ENCODE measurements at places on chromosomes 2 and 18.

- no peaks in the 10 kb centered on the region for H3K27me3 ChIP-seq
- no peaks in the 10 kb centered on the region for H3K4me1 ChIP-seq
- ATAC-seq, result no peak
- no peak overlapping the region for H3K4me3 ChIP-seq
- no peaks in the 10 kb centered on the region for H3K36me3 ChIP-seq
- no peak overlapping the region for H3K27ac ChIP-seq
Observed at GRCh38 chr2:4381773-4382172, 678.4 kb downstream of the DCDC2C start.

GRCh38 chr2:127158614-127159290, 51.8 kb upstream of the BIN1 start:
- no peak overlapping the region for H3K4me3 ChIP-seq
- H3K27ac ChIP-seq, result peak overlapping the region; percentile 61
- H3K27me3 ChIP-seq, result no peaks in the 10 kb centered on the region

DNA sequence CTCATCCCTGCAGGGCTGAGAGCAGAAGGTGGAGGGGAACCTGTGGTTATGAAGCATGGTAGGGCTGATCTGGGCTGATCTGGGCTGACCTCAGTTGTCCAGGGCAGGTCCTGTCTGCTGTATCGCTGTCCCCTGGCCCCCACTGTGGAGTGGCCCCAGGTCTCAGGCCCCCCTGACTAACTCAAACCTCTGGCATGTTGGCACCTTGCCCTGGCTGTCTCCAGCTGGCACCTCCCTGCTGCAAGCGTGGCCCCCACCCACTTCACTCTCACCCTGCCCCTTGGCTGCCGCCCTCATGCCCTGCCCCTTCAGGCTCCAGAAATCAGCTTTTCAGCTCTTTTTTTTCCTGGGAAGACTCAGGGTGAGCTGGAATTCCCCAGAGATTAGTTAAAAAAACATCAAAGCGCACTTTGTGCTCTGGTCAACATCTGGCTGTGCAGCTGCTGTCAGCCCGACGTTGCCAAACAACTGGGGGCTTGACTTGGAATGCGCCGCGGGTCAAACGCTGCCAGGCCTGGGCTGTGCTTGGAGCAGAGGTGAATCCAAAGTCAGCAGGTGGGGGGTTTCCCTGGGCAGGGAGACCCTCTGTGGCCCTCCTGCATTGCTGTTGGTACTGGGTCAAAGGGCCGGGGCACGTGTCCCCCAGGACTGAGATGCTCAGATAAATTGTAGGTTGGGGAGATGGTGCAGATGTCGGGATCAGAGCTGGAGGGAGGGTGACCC, 173.8 kb upstream of the HDAC4 start:
- no peak overlapping the region for H3K4me3 ChIP-seq
- H3K27me3 ChIP-seq, result peaks cover 26% of the 10 kb centered on the region
- no peak overlapping the region for H3K27ac ChIP-seq

- H3K36me3 ChIP-seq, result peaks cover 6% of the 10 kb centered on the region
- no peak overlapping the region for H3K4me3 ChIP-seq
- H3K27me3 ChIP-seq, result peaks cover 7% of the 10 kb centered on the region
Observed at GRCh38 chr18:23244401-23244800, 109.1 kb downstream of the CABLES1 start.

GRCh38 chr2:201452922-201453643, 1.5 kb downstream of the STRADB start:
- no peak overlapping the region for H3K27ac ChIP-seq
- no peak for ATAC-seq
- H3K27me3 ChIP-seq, result no peaks in the 10 kb centered on the region

DNA sequence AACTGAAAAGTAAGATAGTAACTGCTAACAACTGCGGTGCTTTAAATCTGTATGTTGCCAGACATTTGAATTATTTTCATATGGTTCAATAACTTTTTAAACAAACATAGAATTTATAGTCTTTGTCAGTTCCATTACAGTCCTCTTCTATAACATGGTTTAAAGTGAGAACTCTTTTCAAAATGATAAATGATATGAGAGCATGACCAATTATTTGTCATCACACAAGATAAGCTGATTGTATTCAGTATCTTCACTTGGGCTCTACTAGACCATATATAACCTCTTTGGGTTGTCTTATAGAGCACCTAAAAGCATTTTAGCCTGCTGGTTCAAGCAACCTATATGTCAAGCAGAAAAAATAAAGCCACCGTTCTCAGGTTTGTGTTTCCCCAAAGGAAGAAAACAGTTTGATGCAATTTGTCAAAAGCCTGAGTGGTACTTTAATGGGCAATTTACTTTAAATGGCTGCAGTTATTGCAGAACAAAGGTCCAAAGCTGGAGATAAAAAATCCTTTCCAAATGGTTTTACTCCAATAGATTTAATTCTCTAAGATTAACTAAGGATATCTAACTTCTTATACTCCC, 298.4 kb downstream of the FSIP2 start:
- peaks cover 6% of the 10 kb centered on the region for H3K4me1 ChIP-seq
- no peak overlapping the region for H3K27ac ChIP-seq
- no peaks in the 10 kb centered on the region for H3K36me3 ChIP-seq
- no peak overlapping the region for H3K4me3 ChIP-seq
- H3K27me3 ChIP-seq, result no peaks in the 10 kb centered on the region
- no peak for ATAC-seq

- H3K36me3 ChIP-seq, result no peaks in the 10 kb centered on the region
- no peak for ATAC-seq
- H3K27me3 ChIP-seq, result no peaks in the 10 kb centered on the region
- no peaks in the 10 kb centered on the region for H3K4me1 ChIP-seq
Observed at GRCh38 chr2:161586517-161587167, 37.6 kb upstream of the SLC4A10 start.

All from stimulated activated memory B cell treated with anti-CD40 and anti-IgM and Interleukin-4, amounts not matched to agents 10 μg/mL and 1 μg/mL and 100 μg/mL, for 72 hours (primary cell).